Umbilical cord (tissue), 2 donors: ENCODE measurements at places on chromosomes 1 and 21.
A peak's percentile ranks its signal among the peaks of the same experiment; 100 is the strongest.

- no peak for DNase-seq
Observed at GRCh38 chr1:42422737-42423136, 33.1 kb downstream of the ZMYND12 start.

GRCh38 chr1:107590900-107591622, 373.9 kb downstream of the VAV3 start:
- no peak for DNase-seq

DNA sequence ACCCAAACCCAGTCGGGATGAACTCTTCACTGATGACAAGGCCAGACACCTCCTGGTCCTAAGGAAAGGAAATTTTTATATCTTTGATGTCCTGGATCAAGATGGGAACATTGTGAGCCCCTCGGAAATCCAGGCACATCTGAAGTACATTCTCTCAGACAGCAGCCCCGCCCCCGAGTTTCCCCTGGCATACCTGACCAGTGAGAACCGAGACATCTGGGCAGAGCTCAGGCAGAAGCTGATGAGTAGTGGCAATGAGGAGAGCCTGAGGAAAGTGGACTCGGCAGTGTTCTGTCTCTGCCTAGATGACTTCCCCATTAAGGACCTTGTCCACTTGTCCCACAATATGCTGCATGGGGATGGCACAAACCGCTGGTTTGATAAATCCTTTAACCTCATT, 10.1 kb downstream of the CZIB start:
- DNase-seq = no peak

DNA sequence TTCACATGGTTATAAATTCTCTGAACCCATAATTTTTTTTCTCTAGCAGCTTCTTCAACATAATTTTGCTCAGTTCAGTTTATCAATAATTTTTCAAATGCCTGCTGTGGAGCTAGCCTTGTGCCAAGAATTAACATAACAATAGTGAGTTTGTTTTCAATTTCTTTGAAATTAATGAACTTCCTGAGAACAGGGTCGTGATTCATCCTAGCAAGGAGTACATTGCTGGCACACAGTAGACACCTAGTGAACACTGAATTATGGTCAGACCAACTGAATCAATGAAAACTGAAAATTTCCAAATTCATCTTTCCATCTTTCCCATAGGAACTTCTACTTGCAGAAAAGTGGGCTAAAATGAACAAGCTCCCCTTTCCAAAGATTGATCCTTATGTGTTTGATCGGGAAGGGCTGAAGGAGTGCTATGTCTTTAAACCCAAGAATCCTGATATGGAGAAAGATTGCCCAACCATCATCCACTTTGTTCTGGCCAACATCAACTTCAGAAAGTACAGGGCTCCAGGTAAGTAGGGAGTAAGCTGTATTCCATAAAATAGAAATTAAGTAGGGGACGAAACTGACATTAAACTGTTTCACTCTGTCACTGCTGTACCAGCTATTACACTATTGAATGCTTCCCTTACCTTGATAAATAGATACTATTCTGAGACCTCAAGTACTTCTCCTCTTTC, 148.7 kb downstream of the PLA2G4A start:
- DNase-seq = no peak

- peak; percentile 82 for DNase-seq
Observed at GRCh38 chr1:31781138-31781755, 17.1 kb upstream of the ADGRB2 start.

- DNase-seq = no peak
Observed at GRCh38 chr1:187985897-187986654, 1157.3 kb downstream of the PLA2G4A start.

DNA sequence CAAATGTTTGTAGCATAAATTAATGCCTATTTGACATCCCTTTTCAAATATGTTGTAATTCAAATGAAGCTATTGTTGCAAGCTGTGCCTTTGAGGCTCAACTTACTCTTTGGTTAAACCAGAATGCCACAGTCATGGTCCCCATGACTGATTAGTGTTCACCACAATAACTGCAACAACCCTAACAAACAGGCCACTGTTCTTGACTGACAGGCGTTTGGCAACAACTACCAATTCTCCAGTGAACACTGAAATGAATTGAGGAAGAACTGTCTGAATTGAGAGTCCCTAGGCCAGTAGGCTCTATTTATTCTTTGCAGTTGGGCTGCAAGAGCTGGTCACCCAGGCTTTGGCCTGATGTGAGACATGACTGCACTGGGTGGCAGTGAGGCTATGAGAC, 6.6 kb upstream of the TMEM167B start:
- DNase-seq = no peak

GRCh38 chr1:150127868-150128267, 21.8 kb upstream of the PLEKHO1 start:
- DNase-seq = no peak

DNA sequence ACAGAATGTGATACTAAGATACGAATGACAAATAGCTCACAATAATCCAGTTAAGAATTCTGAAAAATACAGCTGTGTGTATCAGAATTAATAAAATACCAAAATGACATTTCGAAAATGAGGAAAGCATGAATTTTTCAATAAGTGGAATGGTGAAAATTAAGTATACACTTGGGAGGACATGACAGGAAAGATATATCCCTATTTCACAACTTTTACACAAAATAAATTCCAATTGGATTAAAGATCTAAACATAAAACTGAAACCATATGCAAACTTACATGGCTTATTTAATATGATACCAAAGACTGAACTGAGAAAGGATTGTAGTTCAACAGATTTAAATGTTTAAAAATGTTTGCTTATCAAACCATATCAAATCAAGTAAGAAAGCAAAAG, 510.4 kb upstream of the ADAMTS5 start:
- DNase-seq = no peak

DNA sequence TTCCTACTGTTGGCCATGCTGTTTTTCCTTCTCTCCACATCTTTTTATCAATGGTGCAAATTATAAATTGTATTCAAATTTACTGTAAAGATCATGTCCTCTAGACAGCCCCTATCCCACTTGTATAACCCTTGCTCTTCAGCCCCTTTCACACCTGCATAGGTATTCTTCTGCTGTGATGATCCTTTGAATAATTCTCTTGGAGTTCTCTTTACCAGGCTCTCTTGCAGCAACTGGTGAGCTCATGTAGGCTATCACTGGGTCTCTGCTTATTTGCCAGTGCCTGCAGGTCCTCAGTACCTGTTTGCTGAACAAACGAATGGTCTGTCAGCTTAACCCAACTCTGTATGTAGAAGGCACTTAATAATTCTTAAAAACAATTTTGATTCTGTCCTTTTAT, 8.2 kb downstream of the PTPRC start:
- DNase-seq = no peak

GRCh38 chr1:222224636-222225315, 323.1 kb downstream of the HHIPL2 start:
- peak; percentile 43 for DNase-seq

DNA sequence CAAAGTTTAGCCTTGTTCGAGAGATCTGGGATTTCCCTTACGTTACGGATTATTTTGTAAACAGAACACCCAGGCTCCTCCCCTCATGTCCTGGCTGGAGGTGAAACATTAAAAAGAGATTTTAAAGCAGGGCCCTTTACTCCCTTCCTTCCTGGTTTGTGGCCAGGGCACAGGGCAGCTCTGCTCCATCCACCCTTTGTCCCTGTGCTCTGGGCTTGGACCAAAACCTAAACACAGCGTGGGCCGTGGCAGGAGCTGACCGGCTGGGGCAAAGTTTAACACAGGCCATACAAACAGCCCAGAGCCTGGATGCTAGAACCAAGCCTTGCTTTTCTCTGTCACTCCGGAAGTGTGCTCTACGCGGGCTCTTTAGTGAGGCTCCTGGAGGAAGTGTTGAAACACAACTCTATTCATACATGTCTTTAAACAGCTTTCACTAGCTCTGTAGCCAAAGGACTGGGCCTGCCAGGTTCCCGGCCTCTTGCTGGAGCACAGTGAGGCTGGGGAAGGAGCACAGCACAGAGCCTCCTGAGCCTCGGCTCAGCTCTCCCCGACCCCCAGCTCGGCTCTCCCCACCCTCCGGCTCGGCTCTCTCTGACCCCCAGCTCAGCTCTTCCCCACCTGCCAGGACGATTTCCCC, 84.7 kb downstream of the PDE9A start:
- no peak for DNase-seq

DNA sequence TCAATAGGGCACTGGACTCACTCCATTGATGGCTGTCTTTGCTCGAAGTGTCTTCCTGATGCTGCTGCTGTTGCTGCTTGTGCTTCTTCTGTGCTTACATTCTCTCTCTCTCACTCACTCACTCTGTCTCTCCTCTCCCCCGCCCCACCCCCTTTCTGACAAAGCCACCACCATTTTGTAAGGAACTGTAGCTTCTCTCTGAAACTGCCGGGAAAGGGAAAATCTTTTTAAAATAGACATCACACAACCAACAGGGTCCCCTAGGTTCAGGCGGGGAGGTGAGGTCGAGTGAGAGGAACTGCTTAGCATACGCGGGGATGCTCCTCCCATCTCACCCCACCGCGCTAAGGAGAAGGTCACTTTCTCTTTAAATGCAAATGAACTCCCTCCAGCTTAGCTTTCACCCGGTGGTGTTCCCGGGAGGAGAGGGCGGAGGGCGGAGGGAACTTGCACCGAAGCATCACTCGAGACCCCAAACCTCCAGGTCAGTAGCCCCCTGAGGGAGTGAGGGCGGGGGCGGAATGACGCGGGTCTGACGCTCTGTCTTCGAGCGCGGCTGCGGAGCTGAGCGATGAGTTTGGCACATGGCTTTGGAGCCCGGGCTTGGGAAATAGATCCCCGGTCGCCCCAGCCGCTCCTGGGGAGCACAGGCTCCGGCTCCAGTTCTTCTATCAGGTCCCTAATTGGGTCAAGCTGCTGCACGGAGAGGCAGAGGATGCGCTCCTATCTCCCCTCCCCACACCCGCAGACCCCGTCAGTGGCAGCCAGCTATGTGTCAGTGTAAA, at the start of gene CCDC28B:
TSS of gene CCDC28B (plus strand) at position 370 of the 785 bp plus-strand sequence. CDS start 1,341 bp downstream, outside the sequence.
- peak; percentile 87 for DNase-seq

- no peak for DNase-seq
Observed at GRCh38 chr1:51175278-51175677, 60.8 kb upstream of the RNF11 start.

DNA sequence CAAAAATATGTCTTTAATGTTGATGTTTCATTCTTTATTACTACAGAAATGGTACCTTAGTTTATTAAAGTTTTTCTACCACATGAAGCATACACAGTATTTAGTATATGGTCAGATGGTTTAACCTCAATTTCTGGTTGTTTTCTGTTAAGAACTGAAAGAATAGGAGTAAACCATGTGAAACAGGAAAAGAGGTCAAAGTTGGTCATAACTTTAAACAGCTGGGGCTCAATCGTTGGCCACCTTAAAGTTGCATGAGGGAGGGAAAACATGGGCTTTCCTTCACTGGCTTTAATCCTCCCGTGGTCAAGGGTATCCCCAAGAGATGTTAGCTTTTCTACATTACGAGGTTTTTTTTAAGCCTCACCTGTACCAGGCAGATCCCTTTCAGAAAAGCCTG, 483.3 kb upstream of the ADAMTS5 start:
- no peak for DNase-seq

- peak; percentile 65 for DNase-seq
Observed at GRCh38 chr1:8107897-8108296, 81.8 kb upstream of the ERRFI1 start.
